MCF 10A (cell line): ENCODE measurements at places on chromosomes 2 and 18. TPM values are rescaled to one million over a fixed set of nuclear protein-coding genes. Genes with fewer than 3 reads are reported as not detected.
A peak's percentile ranks its signal among the peaks of the same experiment; 100 is the strongest.

- no peak for DNase-seq
- no peaks in the 10 kb centered on the region for H3K27me3 ChIP-seq
- H3K4me1 ChIP-seq, result no peaks in the 10 kb centered on the region
- no peak overlapping the region for H3K27ac ChIP-seq
Measured at GRCh38 chr2:14199040-14199439, 433.5 kb upstream of the LRATD1 start.

DNA sequence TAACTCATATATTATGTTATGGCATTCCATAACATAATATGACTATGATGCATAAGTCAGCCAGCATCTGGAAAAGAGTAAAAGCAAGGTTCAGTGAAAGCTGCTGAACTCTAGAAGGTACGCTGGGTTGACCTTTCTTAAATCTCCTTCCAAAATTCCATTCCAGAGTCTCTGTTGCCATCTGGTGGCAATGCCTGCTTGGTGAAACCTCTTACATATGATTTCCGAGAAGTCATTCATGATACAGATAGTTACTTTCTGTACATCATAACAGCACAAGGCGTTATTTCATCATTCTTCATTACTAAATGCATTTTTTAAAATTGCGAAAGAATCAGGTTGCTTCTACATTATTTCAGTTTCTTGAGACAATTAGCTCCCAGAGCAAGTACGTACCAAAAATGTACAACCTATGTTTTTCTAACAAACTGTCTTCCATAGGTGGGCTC is 7.0 kb upstream of the EPG5 start:
- no peak overlapping the region for H3K27ac ChIP-seq
- H3K27me3 ChIP-seq, result no peaks in the 10 kb centered on the region
- no peaks in the 10 kb centered on the region for H3K36me3 ChIP-seq

GRCh38 chr2:188078534-188078933 is 213.1 kb upstream of the GULP1 start:
- DNase-seq, result no peak
- H3K27me3 ChIP-seq, result no peaks in the 10 kb centered on the region
- H3K27ac ChIP-seq, result no peak overlapping the region
- peaks cover 7% of the 10 kb centered on the region for H3K4me1 ChIP-seq

- peaks cover 5% of the 10 kb centered on the region for H3K36me3 ChIP-seq
- DNase-seq, result no peak
- no peak overlapping the region for H3K4me3 ChIP-seq
- H3K27me3 ChIP-seq, result no peaks in the 10 kb centered on the region
- no peak overlapping the region for H3K27ac ChIP-seq
Measured at GRCh38 chr2:191917967-191918651, 71.2 kb upstream of the CAVIN2 start.

DNA sequence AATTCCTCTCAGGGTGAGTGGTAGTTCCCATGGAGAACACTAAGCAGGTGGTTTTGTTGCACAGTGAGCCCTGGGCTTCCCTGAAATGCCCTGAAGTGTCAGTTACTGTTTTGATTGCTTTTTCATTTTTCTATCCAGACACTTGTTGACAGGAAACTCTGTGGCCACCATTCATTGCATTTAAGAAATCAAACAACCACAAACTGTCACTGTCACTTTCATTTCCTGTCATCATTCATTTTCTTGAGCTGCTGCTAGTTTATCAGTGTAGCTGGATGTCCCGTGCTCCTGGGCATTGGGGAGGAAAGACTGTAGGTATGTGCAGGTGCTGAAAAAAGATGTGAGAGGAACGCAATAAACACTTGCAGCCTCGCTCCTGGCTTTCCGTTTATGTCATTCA is 891.6 kb upstream of the ZEB2 start:
- H3K36me3 ChIP-seq, result no peaks in the 10 kb centered on the region
- no peak overlapping the region for H3K4me3 ChIP-seq
- H3K4me1 ChIP-seq, result no peaks in the 10 kb centered on the region
- no peak overlapping the region for H3K27ac ChIP-seq
- no peak for DNase-seq

- H3K27me3 ChIP-seq, result peaks cover 85% of the 10 kb centered on the region
- H3K36me3 ChIP-seq, result no peaks in the 10 kb centered on the region
- no peaks in the 10 kb centered on the region for H3K4me1 ChIP-seq
Measured at GRCh38 chr2:166516712-166517303, 22.8 kb upstream of the SCN7A start.

DNA sequence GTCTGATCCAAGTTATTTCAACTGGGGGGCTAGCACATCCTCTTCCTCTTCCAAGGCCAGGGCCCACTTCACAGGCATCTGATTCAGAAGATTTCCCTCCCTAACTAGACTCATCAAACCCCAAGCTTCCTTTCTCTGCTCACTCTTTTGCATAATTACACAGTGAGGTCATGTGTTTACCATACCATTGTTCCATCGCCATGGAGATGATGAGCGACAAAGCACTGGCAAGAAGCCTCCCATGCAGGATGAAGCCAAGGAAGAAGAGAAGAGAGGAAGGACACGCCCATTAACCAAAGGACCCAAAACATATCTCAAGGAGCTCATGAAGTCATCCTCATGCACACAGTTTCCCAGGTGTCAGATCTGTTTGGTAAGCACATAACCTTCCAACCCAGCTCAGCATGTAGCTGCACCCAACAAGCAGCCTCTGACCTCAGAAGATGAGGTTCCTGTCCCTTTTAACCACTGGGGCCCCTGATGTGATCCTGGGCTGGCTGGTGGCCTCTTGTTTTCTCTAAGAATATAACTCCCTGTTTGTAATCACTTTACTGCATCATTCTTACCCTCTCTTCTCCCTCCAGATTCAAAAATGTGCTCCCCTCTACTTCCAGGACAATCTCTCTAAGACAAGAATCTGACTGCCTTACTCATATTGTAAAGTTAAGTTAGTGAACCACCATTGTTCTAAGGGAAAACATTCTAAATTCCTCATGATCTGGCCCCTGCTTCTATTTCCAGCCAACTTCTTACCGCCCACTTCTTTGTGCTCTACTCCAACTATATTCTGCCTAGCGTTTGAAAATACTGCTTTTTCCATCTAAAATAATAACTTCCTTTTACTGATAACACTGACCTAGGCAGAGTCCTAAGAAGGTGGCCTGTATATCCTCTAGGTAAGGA is 190.1 kb downstream of the TTC32 start:
- no peaks in the 10 kb centered on the region for H3K27me3 ChIP-seq
- peak overlapping the region; percentile 47 for H3K27ac ChIP-seq
- H3K4me3 ChIP-seq, result no peak overlapping the region
- peak; percentile 86 for DNase-seq
- H3K4me1 ChIP-seq, result peaks cover 20% of the 10 kb centered on the region

GRCh38 chr2:129779783-129780182 is 199.7 kb upstream of the RAB6C start:
- H3K27me3 ChIP-seq, result no peaks in the 10 kb centered on the region
- no peaks in the 10 kb centered on the region for H3K36me3 ChIP-seq
- H3K4me3 ChIP-seq, result no peak overlapping the region
- no peak for DNase-seq
- no peak overlapping the region for H3K27ac ChIP-seq

- H3K4me3 ChIP-seq, result no peak overlapping the region
- H3K4me1 ChIP-seq, result no peaks in the 10 kb centered on the region
- H3K27me3 ChIP-seq, result no peaks in the 10 kb centered on the region
- H3K36me3 ChIP-seq, result no peaks in the 10 kb centered on the region
Measured at GRCh38 chr18:3029215-3029952, 16.4 kb upstream of the LPIN2 start.

DNA sequence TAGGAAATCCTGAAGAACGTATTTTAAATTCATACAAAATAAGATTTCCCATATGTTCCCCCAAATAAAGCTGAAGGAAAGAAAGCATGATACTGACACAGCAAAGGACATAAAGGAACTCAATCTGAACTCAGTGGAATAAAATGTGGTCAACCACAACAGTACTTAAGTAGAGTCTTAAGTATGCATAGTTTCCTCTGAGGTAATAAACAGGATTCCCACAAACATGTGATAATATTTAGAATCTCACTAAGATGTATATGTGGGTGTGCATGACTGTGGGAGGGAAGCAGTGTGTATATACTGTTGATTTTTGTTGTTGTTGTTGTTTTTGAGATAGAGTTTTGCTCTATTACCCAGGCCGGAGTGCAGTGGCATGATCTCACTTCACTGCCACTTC is 69.3 kb downstream of the NOL10 start:
- no peaks in the 10 kb centered on the region for H3K27me3 ChIP-seq
- DNase-seq, result peak; percentile 1
- H3K27ac ChIP-seq, result no peak overlapping the region

DNA sequence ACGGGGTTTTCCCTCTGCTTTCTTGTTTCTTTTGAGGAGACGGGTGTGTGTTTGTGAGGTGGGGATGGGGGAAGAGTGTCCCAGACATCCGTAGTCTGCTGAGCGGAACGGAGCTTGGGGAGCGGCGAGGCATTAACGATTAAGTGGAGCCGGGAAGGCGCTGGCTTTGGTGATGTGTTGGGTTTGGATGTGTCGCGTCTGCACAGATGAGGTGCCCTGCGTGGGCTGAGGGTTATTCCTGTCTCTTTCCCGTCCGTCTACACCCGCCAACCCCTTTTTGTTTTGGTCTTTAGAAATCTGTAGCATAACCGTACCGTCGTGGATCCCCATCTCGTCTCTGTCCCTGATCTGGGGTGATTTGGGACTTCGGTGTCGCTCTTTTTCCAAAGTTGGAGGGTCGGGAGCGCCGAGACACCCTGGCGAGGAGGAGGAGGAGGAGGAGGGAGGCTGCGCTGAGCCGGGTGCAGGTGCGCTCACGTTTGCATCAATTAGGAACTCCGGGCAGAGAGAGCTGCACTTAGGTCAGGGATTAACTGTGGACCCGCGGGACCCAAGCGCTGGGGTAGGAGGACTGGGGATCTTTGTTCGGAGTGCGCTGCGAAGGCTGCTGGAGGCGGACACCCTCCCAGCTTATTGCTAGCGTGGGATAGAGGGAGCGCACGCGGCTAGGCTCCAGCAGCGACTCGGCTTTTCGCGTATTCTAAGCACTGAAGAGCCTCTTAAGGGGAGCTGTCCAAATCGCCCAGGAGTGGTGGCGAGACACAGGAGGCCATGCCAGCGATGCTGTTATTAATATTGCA is 720.3 kb downstream of the DPP10 start:
- H3K4me3 ChIP-seq, result no peak overlapping the region
- no peaks in the 10 kb centered on the region for H3K36me3 ChIP-seq
- no peak for DNase-seq
- H3K27me3 ChIP-seq, result no peaks in the 10 kb centered on the region

DNA sequence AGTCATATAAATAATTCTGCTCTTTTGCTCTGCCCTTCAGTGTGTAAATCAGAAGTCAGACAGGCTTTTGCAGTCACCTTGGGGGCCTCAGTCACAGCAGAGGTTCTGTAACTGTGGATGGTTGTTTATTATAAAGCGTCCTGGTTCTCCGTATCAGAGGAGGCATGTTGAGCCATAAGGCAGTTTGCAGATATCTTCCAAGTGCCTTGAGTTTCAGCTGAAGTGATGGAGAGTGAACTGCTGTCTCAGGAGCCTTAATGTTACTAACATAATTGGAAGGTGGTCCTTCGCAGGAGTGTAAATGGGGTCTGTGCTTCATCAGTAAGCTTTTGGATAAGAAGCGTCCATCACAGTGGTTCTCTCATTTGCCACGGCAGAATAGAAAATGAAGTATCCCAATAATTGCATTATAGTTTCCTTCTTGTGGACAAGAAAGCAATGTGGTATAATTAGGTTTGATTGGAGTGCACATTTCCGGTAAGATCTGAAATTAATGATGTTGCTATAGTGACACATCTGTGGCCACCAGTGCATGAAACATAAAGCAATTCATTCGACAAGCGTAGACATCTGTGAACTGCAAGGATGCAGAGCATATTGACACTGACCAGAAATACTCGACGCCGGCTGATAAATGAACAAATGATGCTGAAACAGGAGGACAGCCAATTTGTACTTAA is 112.5 kb upstream of the NFATC1 start:
- DNase-seq, result no peak
- no peaks in the 10 kb centered on the region for H3K27me3 ChIP-seq
- H3K36me3 ChIP-seq, result peaks cover 5% of the 10 kb centered on the region
- H3K27ac ChIP-seq, result no peak overlapping the region
- H3K4me1 ChIP-seq, result no peaks in the 10 kb centered on the region

GRCh38 chr2:3959372-3959771 is 256.0 kb downstream of the DCDC2C start:
- no peak overlapping the region for H3K27ac ChIP-seq
- peak; percentile 46 for DNase-seq
- H3K4me1 ChIP-seq, result peaks cover 10% of the 10 kb centered on the region
- H3K36me3 ChIP-seq, result no peaks in the 10 kb centered on the region
- no peak overlapping the region for H3K4me3 ChIP-seq

DNA sequence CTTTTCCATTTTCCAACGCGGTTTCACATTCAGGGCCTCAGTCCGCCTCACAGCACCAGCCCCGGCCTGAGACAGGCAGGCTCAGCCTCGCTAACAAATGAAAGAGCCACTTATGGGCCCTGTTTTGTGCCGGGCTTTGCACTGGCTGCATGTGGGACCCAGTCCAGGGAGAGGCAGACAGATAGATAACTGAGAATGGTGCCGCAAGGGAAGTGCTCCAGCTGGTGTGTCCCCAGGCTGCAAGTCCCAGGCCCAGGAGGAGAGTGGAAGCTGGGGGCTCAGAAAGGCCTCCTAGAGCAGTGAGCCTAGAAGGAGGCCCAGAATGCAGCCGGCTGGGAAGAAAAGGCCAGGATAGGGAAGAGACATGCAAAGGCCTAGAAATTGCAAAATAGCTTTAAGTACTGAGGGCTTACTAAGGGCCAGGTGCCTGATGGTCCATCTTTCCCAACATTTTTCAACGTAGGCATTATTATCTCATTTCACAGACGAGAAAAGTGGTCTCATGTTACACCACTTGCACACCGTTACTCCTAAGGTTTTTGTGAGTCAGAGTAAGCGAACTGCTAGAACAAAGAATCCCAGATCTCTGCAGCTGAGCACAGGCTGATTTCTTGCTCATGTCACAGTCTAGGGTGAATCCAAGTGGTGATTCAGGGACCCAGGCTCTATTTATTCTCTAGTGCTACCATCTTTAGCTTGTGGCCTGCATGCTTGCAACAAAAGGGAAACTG is 26.0 kb downstream of the ADRA2B start:
- H3K36me3 ChIP-seq, result no peaks in the 10 kb centered on the region
- H3K4me3 ChIP-seq, result no peak overlapping the region
- H3K27ac ChIP-seq, result no peak overlapping the region
- peaks cover 9% of the 10 kb centered on the region for H3K4me1 ChIP-seq

- no peaks in the 10 kb centered on the region for H3K27me3 ChIP-seq
- H3K27ac ChIP-seq, result peak overlapping the region; percentile 15
- H3K36me3 ChIP-seq, result no peaks in the 10 kb centered on the region
- DNase-seq, result peak; percentile 22
- H3K4me1 ChIP-seq, result peaks cover 19% of the 10 kb centered on the region
Measured at GRCh38 chr2:7745369-7745768, 828.2 kb downstream of the RNF144A start.

GRCh38 chr2:141506135-141506534 is 624.7 kb downstream of the LRP1B start:
- DNase-seq, result no peak
- peaks cover 38% of the 10 kb centered on the region for H3K27me3 ChIP-seq
- no peak overlapping the region for H3K4me3 ChIP-seq
- H3K4me1 ChIP-seq, result no peaks in the 10 kb centered on the region

GRCh38 chr18:4211111-4211837 is 243.8 kb downstream of the DLGAP1 start:
- peaks cover 62% of the 10 kb centered on the region for H3K27me3 ChIP-seq

The SLC40A1 gene
- total RNA-seq, result 0.15 TPM in 1 of 2 replicates, not detected in the other

The PCARE gene
- total RNA-seq, result not detected in 2 replicates

The DES gene
- total RNA-seq, result not detected in 2 replicates

The GRHL1 gene
- 0.96 and 2.0 TPM in 2 replicates for total RNA-seq

The COL6A3 gene
- total RNA-seq, result 0.19 and 0.61 TPM in 2 replicates

The SERPINB7 gene
- 2.6 and 3.0 TPM in 2 replicates for total RNA-seq

The CHRND gene
- not detected in 2 replicates for total RNA-seq

The IL1A gene
- total RNA-seq, result 99.1 and 170 TPM in 2 replicates

The SLC5A7 gene
- total RNA-seq, result not detected in 2 replicates

The TCF7L1 gene
- 0.81 and 1.1 TPM in 2 replicates for total RNA-seq

The VWA3B gene
- total RNA-seq, result not detected in 2 replicates

The OR6B2 gene
- not detected in 2 replicates for total RNA-seq

The RTKN gene
- total RNA-seq, result 49.1 and 63.0 TPM in 2 replicates

The NAPG gene
- 31.8 and 32.2 TPM in 2 replicates for total RNA-seq
